CMK (cell line): ENCODE measurements at places on chromosomes 2 and 18.

GRCh38 chr2:113257516-113258264, 21.0 kb downstream of the PAX8 start:
- no peak for DNase-seq

DNA sequence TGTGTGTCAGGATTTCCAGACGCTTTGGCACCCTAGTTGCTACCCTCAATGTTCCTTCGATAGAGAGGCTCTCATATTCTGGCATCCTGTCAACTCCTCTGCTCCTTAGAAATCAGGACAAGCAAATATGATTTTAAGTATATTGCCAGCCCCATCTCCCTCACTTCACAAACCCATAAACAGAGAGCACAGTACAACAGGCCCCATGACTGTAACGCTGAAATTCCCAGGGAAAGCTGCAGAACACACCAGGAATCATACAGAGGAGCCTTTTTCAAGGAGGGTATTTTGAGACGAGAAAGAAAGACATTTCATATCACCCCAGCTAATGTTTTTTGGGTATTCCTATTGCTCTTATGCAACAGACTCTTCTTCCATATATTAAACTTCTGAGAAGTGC, 162.9 kb downstream of the NAPG start:
- DNase-seq = no peak

DNA sequence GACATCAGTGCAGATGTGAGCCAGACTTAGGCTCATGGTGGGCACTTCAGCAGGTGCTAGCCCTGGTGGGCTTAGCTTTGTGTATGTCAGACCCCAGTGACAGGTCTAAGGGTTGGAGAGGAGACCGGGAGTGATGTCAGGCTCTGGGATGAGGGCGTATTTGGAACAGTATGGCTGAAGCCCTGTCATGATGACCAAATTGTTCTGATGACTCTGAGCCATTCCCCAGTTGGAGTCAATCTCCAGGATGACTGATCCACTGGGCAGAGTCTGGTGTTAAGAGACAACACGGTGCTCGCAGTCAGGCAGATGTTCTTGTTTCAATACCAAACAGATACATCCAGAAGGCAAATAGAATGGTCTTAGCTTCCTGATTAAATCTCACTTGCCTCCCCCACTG, 241.5 kb downstream of the SOX11 start:
- no peak for DNase-seq

DNA sequence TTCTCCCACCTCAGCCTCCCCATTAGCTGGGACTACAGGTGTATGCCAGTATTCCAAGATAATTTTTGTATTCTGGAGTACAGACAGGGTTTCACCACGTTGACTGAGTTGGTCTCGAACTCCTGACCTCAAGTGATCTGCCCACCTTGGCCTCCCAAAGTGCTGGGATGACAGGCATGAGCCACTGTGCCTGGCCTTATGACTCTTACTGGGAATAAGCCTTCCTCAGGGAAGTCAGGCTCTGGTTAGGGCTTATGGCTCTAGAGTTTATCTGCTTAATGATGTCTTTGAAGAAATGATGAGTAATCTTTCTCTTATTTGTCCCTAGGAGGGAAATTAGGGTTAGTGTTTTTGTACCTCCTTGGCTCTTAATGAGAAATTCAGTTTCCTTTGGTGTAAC, 187.7 kb downstream of the FAM210A start:
- DNase-seq = no peak

DNA sequence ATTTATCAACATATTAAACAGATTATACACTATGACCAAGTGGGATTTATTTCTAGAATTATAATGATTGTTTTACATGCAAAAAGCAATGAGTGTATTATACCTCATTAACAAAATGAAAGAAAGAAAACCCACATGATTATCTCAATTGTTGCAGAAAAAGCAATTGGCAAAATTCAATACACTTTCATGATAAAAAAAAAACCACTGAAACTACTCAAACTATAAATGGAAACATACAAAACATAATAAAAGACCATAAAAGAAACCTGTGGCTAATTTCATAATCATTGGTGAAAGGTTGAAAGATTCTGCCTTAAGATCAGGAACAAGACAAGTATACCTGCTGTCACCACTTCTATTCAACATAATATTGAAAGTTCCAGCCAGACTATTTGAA, 325.9 kb downstream of the AKAIN1 start:
- no peak for DNase-seq

- DNase-seq = no peak
Measured at GRCh38 chr2:216634370-216635148, 1.3 kb downstream of the IGFBP2 start.

DNA sequence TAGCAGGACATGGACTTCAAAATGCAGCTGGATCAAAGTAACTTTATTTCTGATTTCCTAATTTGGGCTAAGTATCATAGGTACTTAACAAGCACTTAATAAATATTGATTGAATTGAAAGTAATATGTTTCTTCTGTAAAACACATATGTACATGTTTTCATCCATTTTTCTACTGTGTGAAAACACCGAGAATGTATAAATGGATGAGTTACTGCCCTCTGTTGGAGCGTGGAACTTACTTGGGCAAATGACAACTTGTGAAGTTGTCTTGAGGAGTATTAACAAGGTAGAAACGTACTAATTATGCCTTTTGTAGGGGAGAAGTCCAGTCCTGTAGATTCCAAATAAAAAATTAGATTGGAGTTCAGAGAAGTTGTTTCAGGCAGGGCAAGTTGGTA, 87.2 kb downstream of the PHLPP1 start:
- DNase-seq = no peak

DNA sequence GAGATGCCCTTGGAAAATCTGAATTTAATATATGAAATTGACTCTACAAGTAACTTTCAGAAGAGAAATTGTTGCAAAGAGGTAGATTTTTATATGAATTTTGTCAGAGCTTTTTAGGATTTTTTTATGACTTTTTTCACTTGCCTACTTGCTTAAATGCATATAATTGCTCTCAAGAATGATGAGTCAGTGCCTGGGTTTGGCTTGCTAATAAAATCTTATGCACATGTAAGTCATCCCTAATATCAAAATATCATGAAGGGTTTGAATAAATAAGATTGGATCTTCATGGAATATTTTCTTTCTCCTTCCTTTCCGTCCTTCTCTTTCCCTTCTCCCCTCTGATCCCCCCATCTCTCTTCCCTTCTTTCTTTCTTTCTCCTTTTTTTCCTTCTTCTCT, 354.1 kb downstream of the TXNL1 start:
- no peak for DNase-seq

GRCh38 chr2:112183327-112184025, 45.3 kb downstream of the FBLN7 start:
- no peak for DNase-seq

GRCh38 chr18:76465630-76466409, 29.2 kb downstream of the ZNF516 start:
- no peak for DNase-seq

DNA sequence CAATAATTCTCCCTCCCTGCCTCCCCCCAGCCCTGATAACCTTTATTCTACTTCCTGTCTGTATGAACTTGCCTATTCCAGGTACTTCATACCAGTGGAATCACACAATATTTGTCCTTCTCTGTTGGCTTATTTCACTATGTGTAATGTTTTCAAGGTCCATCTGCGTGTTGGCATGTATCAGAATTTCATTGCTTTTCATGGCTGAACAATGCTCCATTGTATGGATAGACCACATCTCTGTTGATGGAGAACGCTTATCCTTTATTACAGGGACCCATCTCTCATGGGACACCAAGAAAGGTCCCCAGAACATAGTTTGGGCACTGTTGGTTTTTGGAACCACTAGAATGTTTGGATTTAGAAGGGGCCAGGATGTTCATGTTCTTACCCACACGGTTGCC, 40.2 kb downstream of the ATOH8 start:
- DNase-seq = no peak

GRCh38 chr2:195477996-195478382, 179.0 kb upstream of the SLC39A10 start:
- no peak for DNase-seq

DNA sequence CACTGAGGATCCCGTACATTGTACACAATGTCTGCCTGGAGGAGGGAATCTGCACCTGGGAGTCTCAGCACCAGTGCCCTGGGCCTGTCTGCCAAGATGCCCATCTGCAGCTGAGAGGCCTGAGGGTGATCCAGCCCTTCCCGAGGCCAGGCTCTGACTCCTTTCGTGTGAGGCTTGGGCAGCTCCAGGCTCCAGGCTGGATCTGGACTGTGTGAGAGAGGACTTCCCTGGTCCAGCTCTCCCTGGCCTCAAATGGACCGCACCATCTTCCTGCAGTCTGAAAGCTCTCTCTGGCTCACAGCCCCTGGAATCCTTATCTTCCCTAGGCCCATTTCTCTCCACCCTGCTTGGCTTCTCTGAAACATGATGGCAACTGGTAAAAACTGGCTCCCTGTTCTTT, 324.6 kb downstream of the DYSF start:
- DNase-seq = no peak

DNA sequence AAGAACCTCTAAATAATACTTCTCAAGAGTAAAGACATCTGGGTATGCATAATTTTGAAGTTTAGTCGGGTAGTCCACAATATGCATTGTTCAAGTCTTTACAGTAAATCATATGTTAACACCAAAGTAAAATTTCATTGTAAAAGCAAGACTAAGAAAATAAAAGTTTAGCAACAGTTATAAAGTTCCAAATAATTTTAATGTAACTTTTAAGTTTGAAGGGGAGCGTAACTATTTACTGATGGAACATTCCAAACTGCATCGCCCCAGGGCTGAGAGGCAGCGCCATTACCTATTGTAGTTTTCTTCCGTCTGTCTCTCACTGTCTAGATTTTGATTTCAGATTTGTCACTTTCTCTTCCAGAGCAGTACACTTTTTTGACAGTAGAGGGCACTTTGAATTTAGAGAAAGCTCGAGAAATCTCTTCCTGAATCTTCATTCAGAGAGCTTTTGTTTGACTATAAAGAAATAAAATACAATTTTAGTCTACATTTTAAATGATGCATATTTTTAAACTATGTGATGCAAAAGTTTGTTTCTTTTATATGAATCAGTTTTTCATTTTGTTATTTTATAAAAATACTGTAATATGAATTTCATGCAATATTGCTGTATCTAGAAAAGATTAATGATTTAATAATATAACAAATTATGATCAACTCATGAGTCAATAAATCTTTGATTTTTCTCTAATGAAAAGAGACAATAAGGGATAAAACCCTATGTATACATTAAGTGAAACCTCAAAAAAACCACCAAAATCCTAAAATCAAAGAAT, 389.8 kb downstream of the FIGN start:
- DNase-seq = no peak

- no peak for DNase-seq
Measured at GRCh38 chr18:36382854-36383253, 85.3 kb downstream of the FHOD3 start.
